ENCODE measurements at places on chromosomes 6 and 20.
A peak's percentile ranks its signal among the peaks of the same experiment; 100 is the strongest.

DNA sequence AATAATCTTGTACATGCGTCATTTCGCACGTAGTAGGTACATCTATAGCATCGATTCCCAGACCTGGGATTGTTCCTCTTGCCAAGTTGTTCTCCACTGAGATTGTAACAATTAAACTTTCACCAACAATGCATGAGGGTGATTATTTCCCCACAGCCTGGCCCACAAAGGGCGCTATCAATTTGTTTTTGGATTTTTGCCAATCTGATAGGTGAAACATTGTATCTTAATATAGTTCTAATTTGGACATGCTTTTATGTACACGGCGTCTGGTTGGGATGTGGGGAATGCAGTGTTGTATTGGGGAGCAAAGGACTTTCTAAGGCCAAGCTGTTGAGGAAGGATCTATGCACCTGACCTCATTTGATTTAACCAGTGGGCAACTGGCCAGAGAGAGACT, 59.5 kb downstream of the VEGFA start:
- no peak for DNase-seq

- peak; percentile 58 for DNase-seq
These were observed 739 bp downstream of the GSS start for GRCh38 chr20:34954904-34955230.

- peak; percentile 32 for DNase-seq
These were observed 29.8 kb downstream of the TRMT6 start for GRCh38 chr20:5920581-5920980.

DNA sequence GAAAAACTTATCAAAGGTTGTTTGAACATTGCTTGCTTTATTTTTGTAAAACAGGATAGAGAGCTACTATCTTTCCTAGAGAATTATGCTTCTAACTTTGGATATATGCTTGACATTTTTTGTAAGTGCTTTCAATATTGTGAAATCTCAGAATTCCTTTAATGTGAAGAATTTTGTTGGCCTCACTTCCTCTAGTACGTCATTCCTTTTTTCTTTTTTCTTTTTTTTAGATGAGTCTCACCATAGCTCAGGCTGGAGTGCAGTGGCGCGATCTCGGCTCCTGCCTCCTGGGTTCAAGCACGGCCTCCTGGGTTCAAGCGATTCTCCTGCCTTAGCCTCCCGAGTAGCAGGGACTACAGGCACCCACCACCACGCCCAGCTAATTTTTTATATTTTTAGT, 668.1 kb downstream of the RFPL4B start:
- no peak for DNase-seq

DNA sequence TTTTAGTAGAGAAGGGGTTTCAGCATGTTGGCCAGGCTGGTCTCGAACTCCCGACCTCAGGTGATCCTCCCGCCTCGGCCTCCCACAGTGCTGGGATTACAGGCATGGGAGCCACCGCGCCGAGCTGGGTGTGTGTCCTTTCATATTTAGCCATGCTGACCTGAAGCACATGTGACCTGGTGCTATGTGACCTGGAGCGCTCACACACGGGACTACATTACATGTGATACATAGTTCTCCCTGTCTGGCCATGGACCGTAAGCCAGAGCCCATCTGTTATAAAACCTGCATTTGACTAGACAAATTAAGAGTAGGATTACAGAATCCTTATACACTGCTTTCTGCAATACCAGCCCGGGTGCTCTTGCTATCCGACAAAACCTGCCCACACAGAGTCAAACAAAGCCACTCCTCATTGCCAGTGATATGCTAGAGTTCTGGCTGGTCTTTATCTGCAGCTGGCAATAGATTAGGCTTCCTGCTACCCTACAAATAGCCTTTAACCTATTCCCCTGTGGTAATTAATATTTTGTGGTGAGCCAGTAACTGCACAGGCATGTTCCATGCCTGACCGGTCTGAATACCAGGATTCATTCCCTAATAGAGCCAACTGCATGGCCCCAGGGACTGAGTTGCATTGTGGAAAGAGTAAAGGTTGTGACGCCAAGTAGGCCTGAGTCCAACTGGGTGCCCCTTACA, 26.3 kb upstream of the FAM50B start:
- no peak for DNase-seq

- peak; percentile 49 for DNase-seq
These were observed 12.9 kb downstream of the LAMA5 start for GRCh38 chr20:62354031-62354808.

- DNase-seq: peak; percentile 62
These were observed 34.2 kb downstream of the NHSL1 start for GRCh38 chr6:138465007-138465645.

GRCh38 chr6:44800171-44800783, 412.8 kb downstream of the CDC5L start:
- peak; percentile 57 for DNase-seq

GRCh38 chr6:168691774-168692173, 250.8 kb downstream of the SMOC2 start:
- DNase-seq: no peak

DNA sequence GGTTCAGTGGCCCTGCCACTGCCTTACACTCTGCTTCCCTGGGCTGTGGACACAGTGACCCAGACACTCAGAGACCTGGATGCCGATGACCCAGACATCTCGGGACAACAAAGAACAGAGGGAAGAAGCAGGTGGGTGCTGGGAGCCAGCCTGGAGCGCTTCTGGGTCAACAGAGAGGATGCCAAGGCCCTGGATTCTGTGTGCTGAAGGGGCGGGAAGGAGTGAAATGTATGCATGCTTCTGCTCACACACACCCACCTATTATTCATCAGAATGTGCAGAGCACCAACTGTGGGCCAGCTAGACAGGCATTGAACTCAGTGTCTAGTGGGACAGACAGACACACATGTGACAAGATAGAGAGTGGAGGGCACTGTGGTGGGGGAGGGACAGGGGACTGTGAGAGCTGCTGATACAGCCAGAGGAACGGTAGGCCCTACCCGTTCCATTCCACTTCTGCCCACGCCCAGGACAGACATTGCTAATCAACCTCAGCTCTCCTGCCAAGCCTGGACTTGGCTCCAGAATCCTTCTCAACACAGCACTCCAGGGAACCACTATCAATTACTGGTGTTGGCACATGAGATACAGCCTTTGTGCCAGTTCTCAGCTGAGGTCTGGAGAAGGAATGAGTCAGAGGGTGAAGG, 20.2 kb downstream of the KCNK15 start:
- no peak for DNase-seq

- no peak for DNase-seq
These were observed 332.0 kb downstream of the NRN1 start for GRCh38 chr6:5674721-5675120.

DNA sequence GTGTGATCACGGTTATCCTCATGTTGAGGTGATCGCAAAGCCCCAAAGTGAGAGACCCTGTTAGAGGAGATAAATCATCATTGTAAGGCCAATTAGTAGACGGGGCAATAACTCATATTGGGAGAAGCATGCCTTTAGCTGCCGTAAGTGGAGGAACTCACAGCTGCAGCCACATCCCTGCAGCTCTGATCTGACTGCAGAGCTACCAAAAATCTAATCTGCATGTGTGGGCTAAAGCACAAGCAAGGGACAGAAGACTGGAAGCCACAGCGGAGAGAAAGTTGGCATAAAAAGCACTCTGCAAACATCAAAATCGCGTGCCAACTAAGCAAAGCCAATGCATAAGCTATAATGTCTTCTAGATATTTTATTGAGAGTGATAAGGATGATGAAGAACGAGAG, 79.8 kb downstream of the TBC1D7 start:
- DNase-seq: no peak

GRCh38 chr6:44255105-44255808, 2.1 kb downstream of the SLC35B2 start:
- DNase-seq: peak; percentile 41

- DNase-seq: no peak
These were observed 288.2 kb upstream of the MAN1A1 start for GRCh38 chr6:119637768-119638167.

DNA sequence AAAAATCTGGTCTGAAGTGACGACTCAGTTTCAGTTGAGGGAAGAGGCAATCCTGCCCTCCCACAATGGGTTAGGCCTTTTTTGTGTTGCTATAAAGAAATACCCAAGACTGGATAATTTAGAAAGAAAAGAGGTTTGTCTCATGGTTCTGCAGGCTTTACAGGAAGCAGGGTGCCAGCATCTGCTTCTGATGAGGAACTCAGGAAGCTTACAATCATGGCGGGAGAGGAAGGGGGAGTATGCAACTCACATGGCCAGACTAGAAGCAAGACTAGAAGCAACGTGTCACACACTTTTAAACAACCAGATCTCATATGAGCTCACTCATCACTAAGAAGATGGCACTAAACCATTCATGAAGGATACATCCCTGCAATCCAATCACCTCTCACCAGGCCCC, 529.3 kb downstream of the KIF16B start:
- DNase-seq: no peak

- DNase-seq: no peak
These were observed 59.5 kb upstream of the MYO6 start for GRCh38 chr6:75689576-75689975.

- DNase-seq: no peak
These were observed 719.1 kb downstream of the CD109 start for GRCh38 chr6:74415056-74415455.

GRCh38 chr6:47149066-47149465, 106.9 kb upstream of the ADGRF1 start:
- DNase-seq: no peak

- DNase-seq: peak; percentile 86
These were observed 260.0 kb downstream of the C6orf118 start for GRCh38 chr6:165049362-165049761.

GRCh38 chr20:43341511-43341910, 116.2 kb upstream of the SRSF6 start:
- no peak for DNase-seq

DNA sequence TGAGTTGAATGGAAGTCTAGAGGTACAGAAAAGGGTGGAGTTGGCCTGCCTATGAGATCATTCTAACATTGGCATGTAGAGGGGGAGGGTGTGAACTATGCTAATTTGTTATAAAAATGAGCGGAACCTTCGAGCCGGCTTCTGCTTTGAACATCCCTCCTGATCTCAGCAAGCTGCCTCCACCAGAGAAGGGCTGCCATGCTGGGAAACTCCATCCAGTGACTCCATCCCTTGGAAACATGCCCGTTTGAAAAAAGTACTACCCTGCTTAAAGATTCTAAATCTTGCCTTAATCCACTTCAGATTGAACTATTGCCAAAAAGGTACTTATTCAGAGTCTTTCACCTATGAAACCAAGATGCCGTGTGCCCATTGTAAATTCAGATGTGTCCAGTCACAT, 43.6 kb upstream of the TMEM170B start:
- DNase-seq: no peak

GRCh38 chr20:41508335-41508734, 109.8 kb downstream of the CHD6 start:
- DNase-seq: no peak

All from mesendoderm (in vitro differentiated cells).